ENCODE measurements at places on chromosomes 2 and 18.

- DNase-seq, result no peak
These were observed 40.2 kb upstream of the UBXN4 start for GRCh38 chr2:135701442-135701841.

GRCh38 chr2:209383212-209383611 is 40.6 kb upstream of the MAP2 start:
- no peak for DNase-seq

DNA sequence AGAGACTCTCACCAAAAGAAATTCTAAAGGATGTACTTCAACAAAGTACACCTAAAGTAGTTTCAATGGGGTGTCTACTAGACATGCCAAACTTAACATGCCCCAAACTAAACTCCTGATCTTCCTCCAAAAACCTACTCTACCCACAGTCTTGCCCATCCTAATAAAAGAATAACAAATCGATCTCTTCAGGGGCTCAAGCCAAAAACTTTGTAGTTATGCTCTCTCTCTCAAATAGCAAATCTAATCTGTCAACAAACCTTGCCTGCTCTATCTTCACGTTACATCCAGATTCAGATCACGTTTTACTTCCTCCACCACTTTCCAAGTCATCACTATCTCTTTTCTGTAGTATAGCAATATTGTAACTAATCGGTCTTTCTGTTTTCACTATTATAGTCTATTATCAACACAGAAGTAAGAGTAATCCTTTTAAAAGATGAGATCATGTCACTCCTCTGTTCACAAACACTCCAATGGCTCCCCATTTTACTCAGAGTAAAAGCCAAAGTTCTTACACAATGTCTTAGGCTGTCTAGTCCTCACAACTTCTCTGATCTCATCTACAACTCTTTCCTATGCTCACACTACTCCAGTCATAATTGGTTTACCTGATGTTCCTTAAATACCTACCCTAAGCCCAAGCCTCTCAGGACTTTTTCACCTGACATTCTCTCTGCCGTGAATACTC is 79.9 kb downstream of the THADA start:
- no peak for DNase-seq

GRCh38 chr2:205858275-205858674 is 176.0 kb downstream of the NRP2 start:
- no peak for DNase-seq

DNA sequence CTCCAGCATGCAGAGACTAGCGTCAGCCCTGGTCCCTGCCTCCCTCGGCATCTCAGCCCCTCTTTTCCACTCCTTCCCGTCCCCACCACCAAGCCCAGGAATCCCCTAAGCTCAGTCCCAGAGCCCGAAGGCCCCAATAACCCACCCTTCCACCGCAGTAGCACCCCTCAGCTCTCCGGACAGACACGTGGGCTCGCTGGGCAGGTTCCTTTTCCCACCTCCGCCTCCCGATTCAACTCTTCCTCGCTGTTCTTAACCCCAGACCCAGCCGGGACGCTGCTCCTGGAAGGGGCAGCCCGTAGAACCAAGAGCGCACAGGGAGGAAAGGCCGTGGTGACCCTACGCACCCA is 1.4 kb downstream of the IHH start:
- DNase-seq, result no peak

GRCh38 chr18:9478545-9478944 is 3.2 kb downstream of the RALBP1 start:
- DNase-seq, result no peak

DNA sequence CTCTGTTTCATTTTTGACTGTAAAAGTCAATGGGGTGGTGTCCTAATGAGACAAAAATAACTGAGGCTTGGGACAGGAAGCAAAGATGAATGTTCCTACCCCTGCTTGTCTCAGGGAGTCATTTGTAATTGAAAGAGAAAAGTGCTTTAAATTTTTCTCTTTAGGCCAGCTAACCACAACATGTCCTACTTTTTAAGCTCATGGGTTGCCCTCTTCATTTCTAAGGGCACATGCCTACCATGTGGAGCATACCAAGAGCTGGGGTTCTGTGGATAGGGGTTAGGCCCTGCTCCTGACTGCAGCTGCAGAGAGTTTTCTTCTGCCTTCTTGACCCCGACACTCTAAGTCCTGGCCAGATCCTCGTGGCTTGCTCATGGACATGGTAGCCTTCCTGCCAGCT is 96.8 kb upstream of the ARL4C start:
- DNase-seq, result no peak

DNA sequence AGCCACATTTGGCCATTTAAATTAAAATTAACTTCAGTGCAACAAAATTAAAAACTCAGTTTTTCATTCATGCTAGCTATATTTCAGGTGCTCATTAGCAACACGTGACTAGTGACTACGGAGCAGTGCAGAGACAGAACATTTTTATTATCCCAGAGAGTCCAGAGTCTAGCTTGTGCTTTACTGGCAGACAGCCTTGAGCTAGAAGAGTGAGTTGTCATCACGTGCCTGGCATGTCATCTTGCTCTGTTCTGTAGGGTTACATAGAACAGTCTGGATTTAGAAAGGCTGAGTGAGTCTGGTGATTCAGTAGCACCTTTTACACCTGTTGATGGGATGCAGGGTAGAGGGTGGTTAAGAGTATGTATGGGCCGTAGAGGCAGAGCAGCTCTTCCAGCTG is 136.9 kb upstream of the IL1R2 start:
- no peak for DNase-seq

GRCh38 chr2:235918876-235919275 is 249.3 kb downstream of the GBX2 start:
- no peak for DNase-seq

DNA sequence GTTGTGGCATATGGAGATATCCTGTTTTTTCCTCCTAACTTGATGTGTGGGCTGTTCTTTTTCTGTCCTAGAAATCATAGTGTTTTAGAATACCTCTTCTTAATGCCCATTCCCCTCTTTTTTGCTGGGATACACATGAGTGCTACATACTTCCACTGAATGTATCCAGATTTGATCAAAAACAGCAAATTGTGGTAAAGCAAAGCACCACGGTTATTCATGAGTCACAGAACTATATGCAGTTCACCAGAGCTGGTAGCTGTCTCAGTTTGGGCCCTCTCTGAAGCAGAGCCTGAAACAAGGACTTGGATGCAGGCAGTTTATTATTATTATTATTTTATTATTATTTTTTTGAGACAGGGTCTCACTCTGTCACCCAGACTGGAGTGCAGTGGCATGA is 69.9 kb upstream of the CTLA4 start:
- DNase-seq, result no peak

GRCh38 chr2:220353897-220354296 is 726.5 kb downstream of the SLC4A3 start:
- DNase-seq, result no peak
